ENCODE measurements at places on chromosomes 6 and 20.

GRCh38 chr20:34579191-34579978 lies 20.9 kb downstream of the MAP1LC3A start:
- DNase-seq: peak; percentile 94

- DNase-seq: no peak
Observed at GRCh38 chr6:126302191-126302590, 37.7 kb upstream of the CENPW start.

DNA sequence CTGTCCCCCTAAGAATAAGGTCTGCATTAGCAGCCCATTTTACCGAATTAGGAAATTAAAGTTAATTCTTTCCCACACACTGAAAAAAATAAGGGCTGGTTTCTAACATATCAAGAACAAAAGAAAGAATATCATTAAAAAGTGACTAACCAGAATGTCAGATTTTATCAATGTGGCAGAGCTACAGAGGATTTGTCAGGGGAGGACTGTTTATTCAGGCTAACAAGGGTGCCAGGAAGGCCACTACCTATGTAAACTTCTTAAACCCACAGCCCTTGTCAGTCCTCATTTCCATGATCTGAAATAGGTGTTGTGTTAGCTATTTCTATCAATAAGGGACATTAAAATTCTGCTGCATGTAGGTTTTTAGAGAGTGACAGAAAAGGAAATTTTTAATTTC lies 76.4 kb downstream of the BACH2 start:
- no peak for DNase-seq

- peak; percentile 39 for DNase-seq
Observed at GRCh38 chr20:23047738-23048214, 1.7 kb downstream of the THBD start.

DNA sequence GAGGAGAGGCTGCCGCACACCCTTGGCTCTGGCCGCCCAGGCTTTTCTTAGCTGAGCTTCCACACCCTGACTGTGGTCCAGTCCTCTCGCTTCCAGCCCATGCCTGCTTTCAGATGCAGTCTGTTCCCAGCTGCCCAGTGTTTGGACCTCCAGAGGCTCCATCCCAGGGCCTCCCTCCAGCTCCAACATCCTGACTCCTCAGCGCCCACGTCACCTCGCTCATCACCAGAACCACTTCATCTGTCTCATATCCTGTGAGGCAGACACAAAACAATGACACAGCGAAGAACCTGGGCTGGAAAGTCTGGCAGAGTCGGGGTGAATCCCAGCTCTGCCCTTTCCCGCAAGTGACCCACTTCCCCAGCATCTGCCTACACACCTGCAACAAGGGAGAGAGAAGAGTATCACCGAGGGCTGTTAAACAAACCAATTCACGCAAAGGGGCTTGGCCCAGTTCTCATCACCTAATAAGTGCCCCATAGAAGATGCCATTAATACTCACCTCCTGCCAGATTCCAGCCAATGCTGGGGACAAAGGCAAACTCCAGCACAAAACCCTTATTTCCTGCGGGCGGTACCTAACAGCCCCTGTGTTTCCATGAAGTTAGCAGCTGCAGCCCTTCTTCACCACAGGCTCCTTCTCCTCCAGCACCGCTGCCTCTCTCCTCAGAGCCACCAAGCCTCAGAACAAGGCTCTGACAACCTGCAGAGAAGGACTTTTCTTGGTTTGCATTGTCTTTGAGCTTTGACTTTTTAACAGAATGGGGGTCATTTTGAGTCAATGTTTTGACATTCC lies 133.4 kb upstream of the CDH4 start:
- no peak for DNase-seq

- no peak for DNase-seq
Observed at GRCh38 chr20:34155836-34156235, 43.8 kb upstream of the EIF2S2 start.

GRCh38 chr6:43949551-43949991 lies 177.7 kb downstream of the MRPL14 start:
- no peak for DNase-seq

DNA sequence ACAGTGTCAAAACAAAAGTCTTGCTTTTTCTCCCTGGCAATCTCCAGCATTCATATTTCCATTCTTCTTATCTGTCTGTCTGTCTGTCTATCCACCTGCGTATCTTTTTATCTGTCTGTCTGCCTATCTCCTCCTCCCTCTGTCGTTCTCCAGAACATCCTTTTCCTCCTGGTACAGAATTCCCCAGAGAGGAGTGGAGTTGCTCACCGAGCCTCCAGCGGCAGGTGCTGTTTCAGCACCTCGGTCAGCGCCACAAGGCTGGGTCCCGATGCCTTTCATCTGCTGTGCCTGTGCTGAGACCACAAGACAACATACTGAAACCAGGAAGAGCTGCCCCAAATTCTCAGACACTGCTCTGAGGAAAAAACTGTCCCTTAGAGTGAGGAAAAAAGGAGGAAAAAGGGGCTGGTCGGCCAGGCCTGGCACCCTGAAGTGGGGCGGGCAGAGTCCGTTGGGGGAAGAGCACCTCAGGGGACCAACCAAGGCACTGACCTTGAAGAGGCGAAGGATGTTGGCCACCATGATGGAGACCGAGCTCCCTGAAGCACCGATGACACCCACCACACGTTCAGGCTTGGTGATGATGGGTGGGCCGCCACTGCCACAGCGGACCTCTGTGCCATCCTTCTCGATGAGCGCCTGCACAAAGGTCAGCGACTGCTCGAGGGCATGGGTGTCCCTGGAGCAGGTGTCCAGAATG lies 13.3 kb downstream of the GRM4 start:
- DNase-seq: peak; percentile 59

GRCh38 chr6:51112731-51113130 lies 294.1 kb downstream of the TFAP2B start:
- no peak for DNase-seq

DNA sequence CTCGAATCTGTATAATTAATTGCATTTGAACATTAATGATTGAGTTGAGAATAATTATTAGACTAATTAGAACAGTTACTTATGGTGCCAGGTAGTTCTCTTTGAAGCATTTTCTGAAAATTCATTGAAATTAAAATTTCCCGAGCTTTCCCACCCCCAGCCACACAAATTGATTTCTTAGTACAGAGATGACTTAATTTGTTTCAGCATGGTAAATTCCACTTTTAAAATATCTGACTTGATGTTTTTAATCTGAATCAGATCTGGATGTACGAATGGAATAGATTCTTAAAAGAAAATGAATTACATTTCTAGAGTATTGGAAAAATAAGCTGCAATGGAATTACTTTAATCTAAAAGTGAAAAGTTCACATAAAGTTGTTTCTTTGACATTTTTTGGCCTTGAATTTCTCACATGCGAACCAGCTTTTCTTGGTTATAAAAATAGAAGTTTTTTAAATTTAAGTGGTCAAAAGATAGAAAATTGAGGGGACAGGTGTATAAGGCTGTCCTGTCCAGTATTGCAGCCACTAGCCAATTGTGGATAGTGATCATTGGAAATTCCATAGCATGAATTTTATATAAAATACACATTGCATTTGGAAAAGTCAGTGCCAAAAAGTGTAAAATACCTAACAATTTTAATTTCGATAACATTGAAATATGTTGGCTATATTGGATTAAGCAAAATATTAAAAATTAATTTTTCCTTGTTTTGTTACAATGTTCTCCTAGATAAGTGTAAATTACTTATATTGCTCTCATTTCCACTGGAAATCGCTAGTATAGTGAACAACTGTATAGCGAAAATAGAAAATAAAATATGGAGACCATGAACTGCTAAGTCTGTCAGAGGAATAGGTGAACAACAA lies 102.9 kb downstream of the OR2B2 start:
- no peak for DNase-seq

DNA sequence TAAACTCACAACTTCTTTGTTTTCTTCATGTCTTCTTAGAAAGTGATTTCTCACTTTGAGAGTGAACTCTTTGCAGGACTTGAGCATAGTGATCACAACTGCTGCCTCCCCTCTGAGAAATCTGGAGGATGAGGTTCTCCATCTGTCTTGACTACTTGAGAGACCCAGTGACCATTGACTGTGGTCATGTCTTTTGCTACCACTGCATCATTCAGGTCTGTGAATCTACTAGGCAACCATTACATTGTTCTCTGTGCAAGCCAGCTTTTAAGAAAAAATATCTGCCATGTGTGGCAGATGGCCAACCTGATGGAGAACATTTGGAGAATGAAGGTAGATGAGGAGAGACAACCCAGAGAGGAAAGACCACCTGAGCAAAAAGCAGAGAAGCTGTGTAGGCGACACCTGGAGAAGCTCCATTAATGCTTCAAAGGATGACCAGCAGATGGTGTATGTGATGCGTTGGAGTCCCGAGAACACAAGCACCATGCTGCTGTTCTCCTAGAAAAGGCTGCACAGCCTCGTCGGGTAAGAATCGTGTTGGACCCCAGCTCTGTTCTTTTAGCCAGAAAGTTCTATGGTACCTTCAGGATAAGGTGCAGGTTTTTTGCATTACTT lies 25.1 kb upstream of the TRIM26 start:
- DNase-seq: no peak

GRCh38 chr20:11001302-11001701 lies 327.5 kb upstream of the JAG1 start:
- DNase-seq: no peak

DNA sequence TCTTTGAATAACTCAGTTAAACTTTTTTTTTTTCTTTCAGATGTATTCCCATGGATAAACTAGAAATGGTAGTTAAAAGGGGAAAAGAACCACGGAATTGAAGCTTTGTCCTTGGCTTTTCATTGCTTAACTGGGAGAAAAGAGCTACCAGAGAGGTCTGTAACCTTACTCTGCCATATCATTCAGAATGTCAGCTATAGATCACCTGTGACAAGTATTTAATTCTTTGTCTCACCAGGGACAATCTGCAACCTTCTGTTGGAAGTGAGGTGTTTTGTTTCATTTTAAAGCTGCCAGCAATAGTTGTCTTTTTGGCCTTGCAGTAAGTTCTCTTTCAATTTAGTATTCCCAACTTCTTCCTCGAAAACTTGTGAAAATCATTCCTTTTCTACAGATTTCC lies 618.4 kb downstream of the FRK start:
- no peak for DNase-seq

GRCh38 chr6:124747349-124747748 lies 214.9 kb upstream of the RNF217 start:
- no peak for DNase-seq

DNA sequence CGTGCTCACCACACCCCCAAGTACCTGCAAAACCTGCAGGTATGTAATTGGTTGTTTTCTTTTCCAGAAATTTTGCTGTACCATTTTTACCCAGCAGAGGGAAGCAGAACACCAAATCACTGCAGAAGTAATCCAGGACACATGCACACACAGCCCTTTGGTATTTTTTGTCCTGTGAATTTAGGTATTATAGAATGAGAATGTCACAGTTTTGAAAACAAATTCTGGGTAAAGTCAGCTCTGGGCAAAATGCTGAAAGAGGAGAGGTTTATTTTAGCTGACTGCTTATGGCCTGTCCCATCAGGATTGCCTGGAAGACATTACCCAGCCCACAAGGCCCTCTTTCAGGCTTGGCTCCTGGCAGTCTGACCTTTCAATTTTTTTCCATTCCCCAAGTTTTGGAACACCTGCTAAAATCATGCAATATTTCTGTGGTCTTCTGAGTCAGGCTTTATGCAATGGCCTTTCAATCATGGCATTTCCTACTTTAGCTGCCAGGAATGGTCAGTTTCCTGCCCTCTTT lies 3.5 kb upstream of the EFHC1 start:
- peak; percentile 57 for DNase-seq

DNA sequence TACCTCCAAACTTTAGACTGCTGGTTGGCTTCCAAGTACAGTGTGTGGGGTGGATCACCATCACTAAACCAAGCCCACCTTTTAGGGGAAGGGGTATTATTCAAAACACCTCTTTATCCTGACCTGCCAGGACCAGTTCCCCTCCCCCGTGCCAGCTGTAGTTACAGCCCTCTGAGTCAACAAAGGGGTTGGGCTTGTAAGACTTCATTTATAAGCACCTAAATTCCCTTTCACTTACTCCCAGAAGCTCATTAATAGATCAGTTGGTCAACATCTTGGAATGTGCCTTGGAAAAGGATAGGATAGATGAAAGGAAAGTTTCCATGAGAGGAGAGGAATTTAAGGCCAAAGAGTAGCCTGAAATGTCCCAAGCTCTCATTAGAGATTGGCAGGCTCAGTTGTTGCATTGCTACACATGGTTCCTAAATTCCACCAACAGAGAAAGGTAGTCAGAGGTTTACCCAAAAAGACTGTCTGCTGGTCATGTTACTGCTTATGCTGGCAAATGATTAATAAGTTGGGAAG lies 59.2 kb downstream of the TNFAIP3 start:
- peak; percentile 92 for DNase-seq

- DNase-seq: no peak
Observed at GRCh38 chr20:48879612-48880245, 41.8 kb upstream of the ARFGEF2 start.

DNA sequence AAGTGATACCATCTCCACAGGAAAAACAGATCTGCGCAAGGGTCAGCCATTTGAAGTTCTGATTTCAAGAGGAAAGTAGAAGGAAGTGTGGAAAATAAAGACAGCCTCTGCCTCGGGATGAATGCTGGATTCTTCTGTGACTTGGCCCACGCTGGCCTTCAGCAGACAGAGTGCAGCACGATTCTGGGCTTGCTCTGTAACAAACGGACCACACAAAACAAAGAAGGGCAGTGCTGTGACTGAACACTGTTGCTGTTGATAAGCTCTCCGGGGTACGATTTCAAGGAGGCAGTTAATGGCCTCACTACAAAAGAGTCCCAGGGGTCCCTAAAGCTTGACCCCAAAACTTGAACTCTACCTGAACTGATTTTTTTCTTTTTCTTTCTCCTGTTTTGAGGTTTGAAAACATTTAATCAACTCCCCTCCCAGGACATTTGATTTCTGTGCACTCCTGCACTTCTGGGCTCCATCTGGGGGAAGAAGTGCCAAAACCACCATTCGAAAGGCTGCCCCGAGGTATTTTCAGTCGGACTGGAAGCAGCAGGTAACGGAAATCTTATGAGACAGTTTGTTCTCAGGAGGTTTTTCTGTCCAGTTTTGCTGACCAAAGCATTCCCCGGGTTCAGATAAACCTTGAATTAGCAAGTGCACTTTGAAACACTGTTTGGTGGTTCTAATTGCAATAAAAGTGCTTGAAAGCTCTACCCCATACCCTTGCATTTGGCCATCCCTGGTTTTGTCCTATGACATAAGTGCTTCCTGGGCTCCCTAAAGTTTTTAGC lies 189.6 kb downstream of the MYLK4 start:
- DNase-seq: no peak

- DNase-seq: no peak
Observed at GRCh38 chr6:40674170-40674569, 87.0 kb upstream of the LRFN2 start.

DNA sequence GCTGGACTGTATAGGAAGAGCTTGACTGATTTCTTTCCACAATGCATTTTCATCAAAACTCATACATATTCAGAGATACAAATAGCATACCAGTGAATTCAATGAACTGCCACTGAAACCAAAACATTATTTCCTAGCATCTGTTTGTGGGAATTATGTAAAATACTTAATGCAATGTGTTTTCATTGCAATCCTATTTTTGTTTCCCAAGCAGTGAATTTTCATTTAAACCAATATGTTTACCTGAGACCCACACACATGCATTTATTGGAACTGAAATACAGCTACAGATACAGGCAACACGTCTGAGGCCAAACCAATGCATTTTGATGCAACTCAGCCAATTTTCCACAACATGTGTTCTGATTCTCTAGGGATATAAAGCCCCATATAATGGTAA lies 33.2 kb upstream of the TFAP2A start:
- no peak for DNase-seq
